ENCODE measurements at places on chromosomes 13 and 19.

DNA sequence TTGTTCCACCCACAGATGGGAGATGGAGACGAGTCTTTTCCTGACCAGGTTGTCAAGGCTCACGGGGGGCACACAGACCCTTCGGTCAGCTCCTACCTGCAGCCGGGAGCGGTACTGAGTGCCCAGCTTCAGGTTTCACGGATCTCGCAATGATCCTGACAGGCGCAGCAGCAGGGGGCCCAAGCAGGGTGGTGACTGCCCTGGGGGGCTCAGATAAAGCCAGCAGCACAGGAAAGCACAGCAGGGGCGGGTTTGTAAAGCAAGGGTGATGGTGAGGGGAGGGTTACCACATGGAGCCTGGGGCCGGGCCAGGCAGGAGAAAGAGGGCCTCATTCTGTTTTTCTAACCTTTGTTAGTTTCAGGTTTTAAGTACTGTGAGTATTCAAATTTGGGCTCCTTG is 41.7 kb upstream of the ATP11A start:
- DNase-seq: no peak

- peak; percentile 80 for DNase-seq
These were observed 80.1 kb downstream of the KLF5 start for GRCh38 chr13:73138638-73139491.

DNA sequence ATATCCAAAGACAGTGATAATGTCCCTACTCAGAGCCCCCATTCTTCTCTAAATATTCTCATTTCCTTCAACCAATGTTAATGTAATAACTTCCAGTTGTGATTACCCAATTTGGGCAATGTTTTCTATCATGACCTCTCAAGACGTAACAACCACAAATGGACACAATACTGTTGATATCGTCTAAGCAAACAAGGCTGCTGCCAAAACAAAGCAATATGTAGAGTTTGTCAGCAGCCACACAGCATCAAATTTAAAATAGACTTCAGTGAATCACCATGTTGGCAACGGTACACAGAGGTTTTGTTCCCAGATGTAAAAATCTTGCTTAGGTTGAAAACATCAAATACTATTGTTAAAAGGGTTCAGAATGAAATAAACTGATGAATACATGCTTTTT is 205.1 kb downstream of the DACH1 start:
- no peak for DNase-seq

DNA sequence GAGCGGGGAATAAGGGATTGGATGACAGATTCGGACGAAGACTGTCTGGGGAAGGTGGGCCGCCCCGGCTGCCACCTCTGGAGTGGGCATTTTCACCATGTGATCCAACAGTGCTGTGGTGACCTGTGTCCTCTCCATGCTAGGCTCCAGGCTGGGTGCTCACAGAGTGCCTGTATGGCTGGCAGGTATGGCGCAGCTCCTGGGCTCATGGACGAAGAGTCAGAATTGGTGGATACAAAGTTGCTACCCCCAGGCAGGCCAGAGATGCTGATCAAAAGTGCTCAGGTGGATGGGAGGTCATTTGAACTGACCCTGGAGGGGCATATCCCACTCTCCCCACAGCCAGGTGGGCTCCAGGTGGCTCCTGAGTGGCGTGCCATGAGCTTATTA is 111.3 kb upstream of the UQCRFS1 start:
- no peak for DNase-seq

GRCh38 chr13:33169273-33169980 is 116.1 kb downstream of the STARD13 start:
- no peak for DNase-seq

GRCh38 chr13:49412749-49413148 is 31.1 kb downstream of the CAB39L start:
- DNase-seq: no peak

DNA sequence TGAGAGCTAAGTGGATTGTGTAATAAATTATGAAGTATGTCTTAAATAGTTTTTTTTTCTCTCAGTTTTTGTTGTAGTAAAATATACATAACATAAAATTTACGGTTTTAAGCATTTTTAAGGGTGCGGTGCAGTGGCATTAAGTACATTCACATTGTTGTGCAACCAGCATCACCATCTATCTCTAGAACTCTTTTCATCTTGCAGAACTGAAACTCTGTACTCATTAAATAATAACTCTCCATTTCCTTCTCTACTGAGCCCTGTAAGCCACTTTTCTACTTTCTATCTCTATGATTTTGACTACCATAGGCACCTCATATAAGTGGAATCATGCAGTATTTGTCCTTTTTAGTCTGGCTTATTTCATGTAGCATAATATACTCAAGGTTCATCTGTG is 87.1 kb downstream of the GJA3 start:
- DNase-seq: no peak

DNA sequence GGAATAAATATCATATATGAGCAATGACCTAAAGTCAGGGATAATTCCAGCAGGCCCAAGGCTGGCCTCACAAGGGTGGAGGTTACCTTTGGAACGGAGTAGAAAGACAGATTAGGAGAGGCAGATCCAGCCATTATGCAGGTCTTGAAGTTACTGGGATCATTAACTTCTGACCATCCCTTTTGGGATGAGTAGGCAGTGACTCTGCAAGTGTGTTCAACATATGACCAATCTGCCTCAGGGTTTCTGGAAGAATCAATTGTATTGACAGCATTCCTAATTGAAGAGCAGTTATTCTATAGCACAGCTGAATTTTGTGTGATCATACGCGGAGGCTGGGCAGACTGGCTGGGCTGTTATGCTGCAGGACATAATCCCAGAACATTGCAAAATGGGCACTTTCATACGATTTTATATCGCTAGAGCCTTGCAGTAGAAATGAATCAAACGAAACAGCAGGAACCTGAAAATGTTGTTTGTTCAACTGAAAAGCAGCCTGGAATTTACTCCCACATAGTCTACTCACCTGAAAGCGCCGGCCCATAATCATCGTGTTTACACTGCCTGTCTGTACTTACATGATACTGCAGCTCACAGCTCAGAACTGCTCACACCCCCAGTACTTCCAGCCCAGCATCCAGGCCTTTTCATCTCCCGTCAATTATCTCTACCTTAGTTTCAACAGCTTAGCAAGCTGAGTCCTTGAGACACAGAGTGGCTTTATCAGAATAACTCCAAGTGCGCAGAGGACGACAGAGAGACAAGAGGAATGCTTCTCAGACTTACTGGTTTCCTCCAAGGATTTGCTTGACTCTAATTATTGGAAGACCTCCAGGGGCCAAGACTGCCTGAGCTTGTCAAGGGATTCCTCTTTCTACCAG is 556.1 kb downstream of the EFNB2 start:
- no peak for DNase-seq

GRCh38 chr19:58229255-58229639 is 533 bp downstream of the ZNF544 start:
- no peak for DNase-seq

GRCh38 chr19:20359933-20360720 is 193.1 kb downstream of the ZNF486 start:
- DNase-seq: no peak

DNA sequence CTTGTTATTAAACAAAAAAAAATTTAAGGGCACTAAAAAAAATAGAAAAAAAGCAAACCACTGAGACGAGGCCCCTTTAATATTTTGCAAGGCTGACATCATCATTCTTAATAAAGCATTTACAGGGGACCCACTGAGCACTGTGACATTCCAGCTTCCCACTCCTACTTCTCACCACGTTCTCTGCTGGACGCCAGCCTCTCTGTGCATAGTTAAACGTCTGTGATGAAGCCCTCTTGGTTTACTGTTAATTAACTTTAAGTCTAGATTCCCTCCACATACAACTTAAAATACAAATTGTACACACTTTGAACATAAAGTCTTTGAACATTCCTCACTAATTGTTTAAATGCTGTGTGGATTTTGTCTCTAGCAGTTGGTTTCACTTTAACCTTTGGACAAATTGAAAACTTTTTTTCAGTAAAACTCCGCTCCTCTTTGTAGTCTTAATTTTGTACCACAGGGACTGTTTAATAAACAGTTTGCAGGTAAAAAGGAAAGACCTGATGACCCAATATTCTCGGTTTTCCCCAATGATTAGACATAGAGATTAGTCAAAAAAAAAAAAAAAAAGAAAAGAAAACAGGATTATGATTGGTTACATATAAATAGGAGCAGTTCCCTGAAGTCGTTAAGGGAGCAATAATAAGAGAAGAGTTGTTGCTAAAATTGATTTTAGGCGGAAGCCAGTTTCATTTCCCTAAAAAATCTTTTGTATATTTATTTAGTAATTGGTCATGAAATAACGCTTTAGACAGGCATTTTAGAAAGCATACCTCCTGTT is 219.8 kb downstream of the MZT1 start:
- DNase-seq: no peak

GRCh38 chr13:101739382-101740178 is 287.1 kb downstream of the ITGBL1 start:
- no peak for DNase-seq

GRCh38 chr13:99331881-99332293 is 24.7 kb upstream of the GPR183 start:
- DNase-seq: no peak

GRCh38 chr19:51508059-51508733 is 6.6 kb upstream of the SIGLEC12 start:
- DNase-seq: no peak

DNA sequence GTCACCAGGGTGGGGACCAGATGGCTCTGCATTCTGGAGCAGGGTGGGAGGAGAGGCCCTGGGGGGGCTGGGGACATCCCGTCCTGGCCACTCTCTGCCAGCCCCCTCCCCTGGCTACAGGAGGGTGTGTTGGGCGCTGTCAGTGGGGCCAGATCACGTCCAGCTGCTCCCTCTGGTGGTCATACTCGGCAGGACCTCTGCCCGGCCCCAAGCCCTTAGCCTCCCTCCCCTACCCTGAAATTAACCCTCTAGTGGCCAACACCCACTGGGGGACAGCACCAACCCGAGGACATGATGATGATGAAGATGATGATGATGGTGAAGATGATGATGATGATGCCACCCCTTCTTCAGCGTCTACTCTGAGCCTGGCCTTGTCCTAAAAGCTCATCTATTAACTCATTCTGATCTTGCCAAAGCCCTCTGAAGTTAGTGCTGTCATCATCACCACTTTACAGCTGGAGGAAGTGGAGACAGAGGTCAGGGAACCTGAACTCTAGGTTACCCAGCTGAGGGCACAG is 590 bp upstream of the LGI4 start:
- peak; percentile 61 for DNase-seq

DNA sequence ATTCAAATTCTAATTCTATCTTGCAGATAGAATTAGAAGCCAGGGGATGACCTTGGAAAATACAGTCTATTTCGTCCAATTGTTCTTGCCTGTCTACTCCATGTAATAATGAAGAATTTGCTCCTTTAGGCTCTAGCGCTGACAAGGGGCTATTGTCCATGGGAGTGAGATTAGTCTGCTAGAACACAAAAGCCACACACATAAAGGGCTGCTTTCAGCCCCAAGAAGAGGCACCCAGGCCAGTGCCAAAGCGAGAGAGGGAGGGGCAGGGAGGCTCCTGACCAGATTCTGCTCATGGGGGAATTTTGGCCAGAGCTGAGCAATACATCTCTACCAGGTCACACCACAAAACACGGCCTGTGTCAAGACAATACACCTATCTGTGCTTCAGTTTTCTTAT is 1306.9 kb downstream of the UQCRFS1 start:
- DNase-seq: no peak

DNA sequence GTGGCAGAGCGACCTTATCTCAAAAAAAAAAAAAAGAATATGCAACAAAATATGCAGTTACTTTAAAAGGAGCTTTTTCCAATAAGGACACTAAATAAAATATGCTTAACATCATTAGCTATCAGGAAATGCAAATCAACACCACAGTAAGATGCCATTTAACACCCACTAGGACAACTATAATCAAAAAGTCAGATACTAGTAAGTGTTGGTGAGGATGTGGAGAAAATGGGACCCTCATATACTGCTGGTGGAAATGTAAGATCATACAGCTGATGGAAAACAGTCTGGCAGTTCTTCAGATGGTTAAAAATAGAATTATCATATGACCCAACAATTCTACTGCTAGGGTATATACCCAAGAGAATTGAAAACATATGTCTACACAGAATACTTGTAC is 24.5 kb upstream of the AKT2 start:
- no peak for DNase-seq

DNA sequence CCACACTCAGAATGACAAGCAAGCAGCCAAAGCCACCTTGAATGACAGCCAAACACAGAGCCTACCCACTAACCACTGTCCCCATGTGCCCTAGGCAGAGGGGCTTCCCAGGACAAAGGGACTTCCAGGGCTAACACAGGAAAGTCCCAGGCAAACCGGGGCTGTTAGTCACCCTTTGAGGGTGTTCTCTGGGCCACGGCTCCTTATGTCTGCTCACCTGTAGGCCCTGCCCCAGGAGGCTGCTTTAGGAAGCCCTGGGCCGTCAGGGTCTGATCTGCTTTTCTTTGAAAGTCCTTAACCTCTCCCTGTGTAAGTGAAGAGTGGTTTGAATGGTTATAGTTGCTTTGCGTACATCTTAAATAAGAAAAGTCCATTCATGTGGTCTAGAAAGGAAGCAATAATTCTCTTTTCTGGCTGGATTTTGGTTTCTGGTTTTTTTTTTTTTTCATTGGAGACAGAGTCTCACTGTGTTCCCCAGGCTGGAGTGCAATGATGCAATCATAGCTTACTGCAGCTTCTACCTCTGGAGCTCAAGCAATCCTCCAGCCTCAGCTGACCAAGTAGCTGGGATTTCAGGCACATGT is 161.4 kb downstream of the EFNB2 start:
- no peak for DNase-seq

GRCh38 chr19:4844348-4845179 is 13.1 kb upstream of the TICAM1 start:
- no peak for DNase-seq

DNA sequence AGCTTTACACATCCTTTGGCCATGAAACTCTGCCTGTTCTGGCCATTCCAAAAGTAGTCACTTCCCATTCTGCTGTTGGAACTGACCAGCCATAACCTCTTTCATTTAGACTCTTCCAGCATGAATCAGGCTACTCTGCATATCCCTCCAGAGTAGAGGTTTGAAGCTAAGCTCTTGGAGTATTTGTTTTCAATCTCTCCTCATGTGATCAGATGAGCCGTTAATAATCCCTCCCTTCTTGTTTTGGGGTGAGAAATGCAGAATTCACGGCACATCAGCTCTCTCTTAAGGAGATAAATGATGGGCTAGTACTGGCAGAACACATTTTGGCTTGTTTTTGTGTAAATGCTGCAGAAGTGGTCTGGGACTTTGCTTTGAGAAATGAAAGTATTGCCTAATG is 519.9 kb downstream of the PCDH17 start:
- no peak for DNase-seq

DNA sequence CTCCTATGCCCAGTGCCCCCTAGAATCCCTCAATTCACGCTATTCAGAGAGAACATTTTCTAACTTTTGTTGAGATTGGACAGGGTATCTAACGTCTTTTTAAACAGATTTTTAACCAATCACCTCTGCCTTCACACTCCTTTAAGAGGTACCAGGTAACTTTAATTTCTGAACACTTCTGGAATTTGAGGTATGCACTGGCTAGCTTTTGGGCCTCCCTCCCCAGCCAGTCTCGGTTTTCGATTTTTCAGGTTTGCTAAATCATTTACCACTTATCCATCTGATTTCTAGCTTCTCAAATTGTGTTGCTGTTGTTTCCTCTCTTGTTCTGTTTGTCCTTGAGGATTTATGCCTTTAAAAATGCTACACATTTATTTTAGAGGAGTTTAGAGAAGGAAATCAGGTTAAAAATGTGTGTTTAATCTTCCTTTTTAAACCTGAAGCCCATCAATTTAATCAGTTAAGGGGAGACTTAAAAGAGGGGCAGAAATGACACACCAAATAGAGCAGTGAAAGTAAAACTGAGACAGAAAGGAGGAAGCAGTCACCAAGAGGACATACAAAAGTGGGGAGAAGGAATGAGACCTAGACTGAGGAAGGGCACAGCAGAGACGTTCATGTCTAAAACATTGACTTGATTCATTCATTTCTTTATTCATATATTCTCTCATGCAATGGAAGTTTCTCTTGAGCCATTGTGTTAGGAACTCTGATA is 139.6 kb upstream of the HTR2A start:
- DNase-seq: no peak
